Tongue (tissue), 3 donors: ENCODE measurements at places on chromosomes 4 and X.

- no peak for DNase-seq
These were observed 56.7 kb downstream of the CLDN34 start for GRCh38 chrX:10023821-10024220.

GRCh38 chr4:147879676-147880075 lies 147.8 kb downstream of the ARHGAP10 start:
- no peak for DNase-seq

DNA sequence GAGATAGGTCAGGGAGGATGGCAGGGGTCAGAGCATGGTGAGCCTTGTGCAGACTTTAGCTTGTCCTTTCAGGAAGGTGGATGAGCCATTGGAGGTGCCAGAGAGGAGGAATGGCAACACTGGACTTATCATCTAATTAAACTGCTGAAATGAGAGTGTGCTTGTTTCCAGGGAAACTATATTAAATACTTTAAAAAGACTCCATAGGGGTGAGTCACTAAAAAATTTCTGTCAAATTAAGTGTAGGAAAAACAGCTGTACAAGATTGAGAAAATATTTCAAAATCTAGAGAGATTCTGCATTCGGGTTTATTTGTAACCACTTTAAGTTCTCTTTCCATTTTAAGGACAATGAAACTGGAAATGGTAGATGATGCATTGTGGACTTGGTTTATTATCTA lies 11.4 kb downstream of the FRAS1 start:
- no peak for DNase-seq

DNA sequence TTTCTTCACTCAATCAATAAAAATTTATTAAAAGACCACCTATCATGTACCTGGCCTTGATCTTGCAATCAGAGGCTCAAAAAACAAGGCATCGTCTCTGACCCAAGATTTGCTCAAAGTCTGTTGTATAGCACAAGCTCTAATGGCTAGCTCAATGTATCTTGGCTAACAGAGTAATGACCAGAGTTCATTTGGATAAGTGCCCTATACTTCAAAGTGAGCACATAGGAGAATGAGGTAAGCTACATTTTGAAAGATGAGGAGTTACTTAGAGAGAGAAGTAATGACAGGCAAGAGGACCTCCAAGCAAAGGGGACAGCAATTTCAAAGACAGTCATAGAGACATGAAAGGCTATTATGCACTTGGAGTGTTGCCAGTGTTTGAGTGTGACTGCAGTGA lies 22.9 kb upstream of the GABRQ start:
- DNase-seq: no peak

DNA sequence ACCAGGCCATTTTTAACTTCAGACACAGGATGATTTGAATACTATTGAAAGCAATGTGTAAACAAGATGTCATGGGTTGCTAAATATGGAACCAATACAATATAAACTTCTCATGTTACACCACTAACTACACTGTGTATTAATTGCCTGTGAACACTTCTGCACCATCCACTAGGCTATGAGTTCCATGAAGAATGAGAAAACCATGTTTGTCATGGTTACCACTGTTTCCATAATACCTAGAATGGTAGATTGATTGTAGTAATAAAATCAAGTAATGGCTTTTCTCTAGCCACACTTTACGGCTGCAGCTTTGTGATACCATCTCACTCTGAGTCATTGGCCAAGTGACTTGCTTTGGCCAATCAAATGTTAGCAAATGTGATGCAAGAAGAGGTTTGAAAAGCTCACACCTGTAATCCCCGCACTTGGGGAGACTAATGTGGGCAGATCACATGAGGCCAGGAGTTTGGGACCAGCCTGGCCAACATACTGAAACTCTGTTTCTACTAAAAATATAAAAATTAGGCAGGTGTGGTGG lies 19.9 kb upstream of the CYBB start:
- no peak for DNase-seq

GRCh38 chr4:147913137-147913536 lies 181.2 kb downstream of the ARHGAP10 start:
- no peak for DNase-seq
